ENCODE measurements at places on chromosomes 6 and 20.

GRCh38 chr20:1499528-1500420 is 8.6 kb upstream of the SIRPB2 start:
- no peak for DNase-seq

- DNase-seq = peak; percentile 62
These were observed 90.9 kb downstream of the DTD1 start for GRCh38 chr20:18678549-18679419.

GRCh38 chr6:21804941-21805610 is 211.5 kb downstream of the SOX4 start:
- no peak for DNase-seq

- peak; percentile 72 for DNase-seq
These were observed 48.9 kb upstream of the OLIG3 start for GRCh38 chr6:137543114-137543513.

DNA sequence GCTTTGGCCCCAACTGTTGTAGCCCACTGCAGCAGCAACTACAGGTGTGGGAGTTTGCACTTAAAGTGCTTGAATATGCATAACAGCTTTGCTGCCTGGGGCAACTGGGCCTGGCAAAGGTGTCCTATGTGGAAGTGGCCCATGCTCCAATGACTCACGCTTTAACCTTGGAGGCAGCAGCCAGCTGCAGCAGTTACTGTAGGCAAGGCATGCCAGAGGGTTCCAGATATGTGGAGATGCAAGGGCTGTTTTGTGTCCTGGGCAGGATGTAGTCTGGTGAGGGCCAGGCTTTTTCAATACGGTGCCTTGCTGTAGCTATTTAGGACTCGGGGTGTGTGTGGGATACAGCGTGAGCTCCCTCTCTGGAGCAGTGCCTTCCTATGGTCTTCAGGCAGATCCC is 150.3 kb downstream of the NKAIN2 start:
- DNase-seq = peak; percentile 81

DNA sequence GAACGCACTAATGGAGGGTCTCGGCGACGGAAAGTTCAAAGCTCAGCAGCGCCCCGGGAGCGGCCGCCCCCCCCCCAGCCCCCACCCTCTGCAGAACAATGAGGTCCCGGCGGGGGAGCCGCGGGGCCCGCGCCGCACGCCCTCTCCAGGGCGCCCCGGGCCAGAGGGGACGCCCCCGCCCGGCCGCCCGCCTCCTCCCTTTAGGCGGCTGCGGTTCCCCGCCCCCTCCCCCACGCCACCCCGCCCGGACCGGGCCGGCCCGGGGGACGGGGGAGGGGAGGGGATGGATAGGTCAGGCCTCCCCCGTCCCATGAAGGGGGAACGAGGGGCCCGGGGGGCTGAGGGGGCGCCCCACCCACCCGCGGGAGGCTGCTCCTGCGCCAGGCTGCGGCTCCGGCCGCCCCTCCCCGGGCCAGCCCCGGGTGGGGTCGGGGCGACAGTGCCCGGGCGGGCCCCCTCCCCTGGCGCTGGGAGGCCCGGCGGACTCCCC is 1.5 kb downstream of the NOL4L start:
- peak; percentile 61 for DNase-seq

DNA sequence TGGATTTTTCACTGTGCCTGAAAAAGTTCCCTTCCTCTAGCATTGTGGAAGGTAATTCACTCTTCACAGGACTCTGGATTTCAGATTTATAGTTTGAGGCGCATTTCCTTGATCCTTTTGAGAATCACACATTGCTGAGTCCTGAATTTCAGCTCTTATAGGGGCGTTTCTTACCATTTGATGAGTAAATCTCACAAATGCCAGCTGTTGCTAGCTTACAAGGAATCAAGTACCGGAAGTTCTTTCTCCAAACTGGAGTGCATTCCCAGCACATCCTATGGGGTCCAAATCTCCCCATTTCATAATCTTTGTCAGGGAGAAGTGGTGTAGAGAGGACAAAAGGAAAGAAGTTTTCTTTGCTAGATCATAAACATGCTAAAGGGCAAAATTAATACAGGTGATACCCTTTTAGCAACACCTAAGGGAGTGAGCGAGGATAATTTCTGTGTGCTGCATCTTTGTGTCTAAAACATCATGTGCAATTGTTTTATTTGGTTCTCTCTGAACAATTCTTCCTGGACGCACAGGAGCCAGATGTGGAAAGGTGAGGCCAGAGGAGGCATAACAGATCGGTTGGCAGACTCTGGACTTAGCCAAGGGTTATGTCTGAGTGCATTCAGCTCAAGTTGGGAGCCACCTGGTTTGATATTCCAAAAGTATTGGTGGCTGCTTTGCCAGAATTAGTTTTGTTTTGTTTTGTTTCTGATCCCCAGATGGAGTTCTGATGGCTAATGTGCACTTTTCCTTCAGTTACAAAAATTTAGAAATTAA is 37.4 kb upstream of the EYA2 start:
- no peak for DNase-seq
